ENCODE measurements at places on chromosomes 3 and 15. TPM values are rescaled to one million over a fixed set of nuclear protein-coding genes. Genes with fewer than 3 reads are reported as not detected.

Gene ASB14
- total RNA-seq, result not detected

Gene GOLGA6D
- total RNA-seq, result not detected

Gene HEXA
- 111 TPM for total RNA-seq

Gene IQCF5
- not detected for total RNA-seq

GRCh38 chr15:64693134-64693533, 82.3 kb downstream of the RBPMS2 start:
- H3K27me3 ChIP-seq, result no peaks in the 10 kb centered on the region
- H3K27ac ChIP-seq, result peak overlapping the region; percentile 66
- peaks cover 37% of the 10 kb centered on the region for H3K4me1 ChIP-seq
- H3K4me3 ChIP-seq, result no peak overlapping the region

DNA sequence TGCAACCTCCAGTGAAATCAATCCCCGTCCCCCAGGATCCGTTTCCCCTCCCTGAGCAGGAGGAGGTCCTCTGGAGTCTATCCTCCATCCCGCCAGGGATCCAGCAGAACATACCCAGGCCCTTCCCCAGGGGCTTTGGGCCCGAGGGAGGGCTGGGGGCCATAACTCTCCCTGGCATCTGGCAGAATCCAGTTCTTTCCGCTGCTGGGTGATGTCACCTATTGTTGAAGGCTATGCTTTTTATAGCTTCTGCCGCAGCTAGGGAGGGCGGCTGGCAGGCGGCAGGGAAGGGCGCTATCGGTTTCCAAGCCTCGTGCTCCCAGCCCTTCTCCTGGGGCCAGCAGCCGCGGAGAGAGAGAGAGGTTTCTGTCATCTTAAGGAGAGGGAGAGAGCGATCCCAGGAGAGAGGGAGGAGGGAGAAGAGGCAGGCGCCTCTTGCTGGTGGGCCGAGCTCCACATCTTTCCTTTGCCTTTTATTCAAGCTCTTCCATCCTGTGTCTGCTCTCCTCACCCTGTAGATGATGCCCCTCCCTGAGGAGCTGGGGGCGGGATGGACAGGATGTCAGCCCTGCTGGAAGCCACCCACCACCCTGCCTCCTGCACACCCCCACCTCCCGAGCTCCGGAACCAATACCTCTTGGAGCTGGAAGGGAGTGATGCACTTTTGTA, 120.1 kb downstream of the ANP32A start:
- H3K36me3 ChIP-seq, result no peaks in the 10 kb centered on the region
- DNase-seq, result peak; percentile 79
- H3K4me3 ChIP-seq, result peak overlapping the region; percentile 55
- no peaks in the 10 kb centered on the region for H3K27me3 ChIP-seq
- peak overlapping the region; percentile 87 for H3K27ac ChIP-seq
